ENCODE measurements at places on chromosomes 2 and 18. TPM values are rescaled to one million over a fixed set of nuclear protein-coding genes. Genes with fewer than 3 reads are reported as not detected.

GRCh38 chr18:32317651-32318050, 127.8 kb downstream of the MEP1B start:
- DNase-seq: no peak

DNA sequence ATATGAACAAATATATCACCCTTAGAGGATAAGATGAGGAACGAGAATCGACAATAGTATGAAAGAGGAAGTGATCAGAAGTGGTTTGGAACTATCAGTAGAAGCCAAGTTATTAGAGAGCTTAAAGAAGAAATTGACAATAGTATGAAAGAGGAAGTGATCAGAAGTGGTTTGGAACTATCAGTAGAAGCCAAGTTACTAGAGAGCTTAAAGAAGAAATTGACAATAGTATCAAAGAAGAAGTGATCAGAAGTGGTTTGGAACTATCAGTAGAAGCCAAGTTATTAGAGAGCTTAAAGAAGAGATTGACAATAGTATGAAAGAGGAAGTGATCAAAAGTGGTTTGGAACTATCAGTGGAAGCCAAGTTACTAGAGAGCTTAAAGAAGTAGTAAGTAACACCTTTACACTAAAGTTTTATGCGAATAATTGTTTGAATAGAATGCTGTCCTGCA, 175.5 kb downstream of the ZNF407 start:
- DNase-seq: no peak

- DNase-seq: no peak
These were observed 247.9 kb upstream of the POU3F3 start for GRCh38 chr2:104606056-104606455.

DNA sequence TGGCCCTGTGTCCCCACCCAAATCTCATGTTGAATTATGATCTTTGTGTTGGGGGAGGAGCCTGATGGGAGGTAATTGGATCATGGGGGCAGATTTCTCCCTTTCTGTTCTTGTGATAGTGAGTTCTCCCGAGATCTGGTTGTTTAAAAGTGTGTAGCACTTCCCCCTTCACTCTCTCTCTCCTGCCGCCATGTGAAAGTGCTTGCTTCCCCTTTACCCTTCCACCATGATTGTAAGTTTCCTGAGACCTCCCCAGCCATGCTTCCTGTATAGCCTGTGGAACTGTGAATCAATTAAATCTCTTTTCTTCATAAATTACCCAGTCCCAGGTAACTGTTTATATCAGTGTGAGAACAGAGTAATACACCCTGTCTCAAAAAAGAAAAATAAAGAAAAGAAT, 25.5 kb downstream of the LRRFIP1 start:
- no peak for DNase-seq

DNA sequence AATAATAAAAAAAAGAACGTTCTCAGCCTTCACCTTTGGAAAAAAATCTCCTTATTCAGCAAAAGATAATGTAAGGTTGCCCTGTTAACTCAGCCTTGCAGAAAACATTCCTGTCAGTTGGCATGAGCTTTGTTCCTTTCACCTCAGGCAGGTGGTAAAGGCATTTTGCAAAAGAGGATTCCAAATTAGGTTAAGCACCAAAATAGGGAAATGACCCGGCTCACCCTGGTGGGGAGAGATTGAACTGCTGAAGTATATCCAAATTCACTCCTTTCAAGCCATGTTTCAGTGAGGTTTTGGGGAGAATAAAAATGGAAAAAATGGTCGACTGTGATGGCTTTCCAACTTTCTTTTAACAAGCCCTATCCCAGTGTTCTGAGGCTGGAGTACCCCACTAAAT, 1988.8 kb upstream of the PIK3C3 start:
- DNase-seq: no peak

GRCh38 chr2:178644919-178645318, 162.3 kb downstream of the TTN start:
- no peak for DNase-seq

GRCh38 chr2:206971805-206972204, 32.5 kb downstream of the CPO start:
- peak; percentile 47 for DNase-seq

- DNase-seq: no peak
These were observed 312.8 kb upstream of the EPAS1 start for GRCh38 chr2:45984366-45984765.

GRCh38 chr2:229340086-229340760, 69.1 kb upstream of the PID1 start:
- no peak for DNase-seq

DNA sequence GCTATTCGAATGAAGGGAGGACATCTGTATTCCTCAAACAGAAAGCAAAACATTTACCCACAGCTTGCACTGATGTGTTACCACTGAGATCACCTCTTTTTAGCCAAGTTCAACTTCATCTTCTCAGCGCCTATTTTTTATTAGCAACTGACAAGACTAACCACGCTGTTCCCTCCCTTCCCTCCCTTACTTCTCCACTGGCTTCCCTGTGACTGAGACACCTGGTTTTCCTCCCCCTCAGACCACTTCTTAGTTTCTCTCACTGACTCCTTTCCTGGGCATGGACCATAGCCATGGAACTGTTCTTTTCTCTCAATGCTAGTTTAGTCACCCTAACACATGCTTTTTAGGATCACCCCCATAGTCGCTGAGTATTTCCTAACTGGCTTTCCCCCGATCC, 3.3 kb downstream of the L3MBTL4 start:
- no peak for DNase-seq

- no peak for DNase-seq
These were observed 125.7 kb upstream of the RND3 start for GRCh38 chr2:150612957-150613710.

- no peak for DNase-seq
These were observed 52.1 kb downstream of the EEF1B2 start for GRCh38 chr2:206211657-206212255.

GRCh38 chr2:26458365-26459042, 19.4 kb downstream of the OTOF start:
- no peak for DNase-seq

DNA sequence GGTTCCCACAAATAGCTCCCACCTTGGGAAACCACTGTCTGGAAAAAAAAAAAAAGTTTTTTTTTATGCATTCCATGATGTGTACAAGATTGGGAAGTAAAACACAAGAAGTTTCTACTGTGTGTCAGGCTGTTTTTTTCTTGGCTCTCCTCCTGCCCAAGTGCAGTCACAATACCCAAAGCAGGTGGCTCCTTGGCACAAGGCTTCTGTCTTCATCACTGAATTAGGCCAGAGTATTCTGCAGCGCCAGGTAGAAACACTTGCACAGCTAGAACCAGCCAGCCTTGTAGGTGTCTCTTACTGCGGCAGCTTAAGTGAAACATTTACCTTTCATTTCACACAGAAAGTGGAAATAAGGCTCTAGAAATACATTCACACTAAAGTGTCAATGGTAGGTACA, 23.8 kb upstream of the MAL start:
- DNase-seq: no peak

DNA sequence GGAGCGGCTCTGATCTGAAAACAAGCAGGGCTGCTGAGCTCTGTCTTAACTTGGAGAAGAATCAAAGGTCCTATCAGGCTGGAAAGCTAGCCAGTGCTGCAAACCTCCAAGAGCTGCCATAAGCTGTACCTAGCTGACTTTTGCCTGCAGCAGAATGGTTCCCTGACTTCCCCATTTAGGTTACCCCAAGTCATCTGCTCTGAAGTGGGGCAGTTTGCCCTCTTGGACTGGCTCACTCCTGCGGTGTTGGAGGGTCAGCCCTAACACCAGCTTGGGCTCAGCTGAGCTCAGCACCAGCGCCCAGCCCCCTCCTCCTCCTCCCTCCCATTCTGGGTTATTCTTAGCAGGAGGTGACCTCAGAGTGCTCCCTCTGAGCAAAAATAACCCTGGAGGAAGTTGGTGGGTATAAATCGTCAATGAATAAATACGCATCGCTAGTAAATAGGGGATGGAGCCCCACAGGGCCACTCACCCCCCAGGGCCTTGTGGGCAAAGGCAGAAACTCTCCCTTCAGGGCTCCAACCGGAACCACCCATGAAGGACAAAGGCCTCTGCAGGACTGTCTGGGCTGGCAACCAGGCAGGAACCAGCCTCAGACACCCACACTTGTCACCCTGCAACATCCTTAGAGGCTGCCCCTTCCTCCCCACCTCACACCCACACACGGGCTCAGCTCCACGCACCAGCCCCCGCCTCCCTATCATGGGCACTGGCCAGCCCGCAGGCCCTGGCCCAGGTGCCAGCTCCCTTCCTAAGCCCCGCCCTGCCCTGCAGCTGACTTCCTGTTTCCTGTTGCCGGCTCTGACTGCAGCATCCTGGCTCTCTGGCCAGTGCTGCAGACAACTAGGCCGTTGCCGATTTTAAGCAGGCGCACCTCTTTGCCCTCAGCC, 46.9 kb downstream of the DNMT3A start:
- DNase-seq: peak; percentile 91

DNA sequence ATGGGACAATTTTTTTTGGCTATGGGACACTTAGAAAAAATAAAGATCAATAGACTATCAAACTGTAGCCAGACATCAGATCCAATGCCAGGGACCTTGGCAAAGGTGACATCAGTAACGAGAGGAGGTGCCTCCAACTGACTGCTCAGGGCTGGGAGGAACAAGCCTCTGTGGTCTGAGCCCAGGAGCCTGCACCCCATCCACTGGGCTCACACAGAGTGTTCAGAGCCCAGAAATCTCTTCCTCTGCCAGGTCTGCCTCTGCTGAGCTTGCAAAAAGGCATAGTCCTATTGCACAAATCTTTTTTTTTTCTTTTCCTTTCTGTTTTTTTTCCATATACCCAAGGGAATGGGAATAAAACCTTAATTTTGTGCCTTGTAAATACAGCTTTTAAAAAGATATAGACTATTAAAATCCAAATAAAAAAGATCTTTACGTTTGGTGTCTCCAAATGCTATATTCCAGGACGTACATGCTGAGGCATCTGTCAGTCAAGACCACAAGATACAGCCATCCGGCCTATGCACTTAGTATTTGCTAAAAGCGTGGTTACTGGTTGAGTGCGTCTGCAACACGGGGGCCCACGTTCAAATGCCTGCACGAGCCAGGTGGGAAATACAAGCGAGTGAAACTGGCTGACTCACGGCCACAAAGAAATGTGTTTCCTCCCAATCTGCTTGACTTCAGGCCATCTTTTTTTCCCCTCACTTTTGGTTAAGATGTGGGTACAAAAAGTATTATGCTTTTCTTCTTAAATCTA, 7.8 kb upstream of the ARHGAP25 start:
- peak; percentile 45 for DNase-seq

DNA sequence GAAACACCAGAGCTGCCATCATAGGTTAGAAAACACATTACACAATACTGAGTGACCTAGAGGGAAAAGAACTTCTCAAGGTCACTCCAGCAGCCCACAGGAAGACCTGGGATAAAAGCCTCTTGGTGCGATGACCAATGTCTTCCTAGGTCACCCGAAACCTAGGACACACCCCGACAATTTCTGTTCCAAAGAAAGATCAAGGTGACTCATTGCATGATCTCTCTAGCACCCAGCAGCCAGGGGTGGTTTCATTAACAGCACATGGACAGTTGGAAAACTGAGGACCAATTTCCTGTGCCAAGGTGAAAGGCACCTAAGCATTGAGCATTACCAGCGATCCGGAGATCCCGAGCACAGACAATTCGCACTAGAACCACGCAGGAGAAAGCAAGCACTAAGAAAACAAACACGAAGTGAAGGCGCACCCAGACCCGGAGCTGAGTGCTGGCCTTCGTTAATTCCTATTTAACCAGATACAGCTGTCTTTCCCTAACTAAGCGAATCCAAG, 1.5 kb downstream of the CACNB4 start:
- no peak for DNase-seq

- DNase-seq: no peak
These were observed 199.7 kb downstream of the PTPRM start for GRCh38 chr18:7766817-7767216.

DNA sequence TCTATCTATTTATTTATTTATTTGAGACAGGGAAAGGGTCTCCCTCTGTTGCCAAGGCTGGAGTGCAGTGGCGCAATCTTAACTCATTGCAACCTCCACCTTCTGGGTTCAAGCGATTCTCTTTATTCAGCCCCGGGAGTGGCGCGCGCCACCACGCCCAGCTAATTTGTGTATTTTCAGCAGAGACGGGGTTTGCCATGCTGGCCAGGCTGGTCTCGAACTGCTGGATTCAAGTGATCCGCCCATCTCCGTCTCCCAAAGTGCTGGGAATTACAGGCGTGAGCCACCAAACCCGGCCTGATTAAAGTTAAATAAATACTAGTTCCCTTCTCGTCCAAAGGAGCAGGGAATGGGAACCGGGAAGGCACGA, 4.2 kb upstream of the CTDSP1 start:
- peak; percentile 54 for DNase-seq

GRCh38 chr2:115084446-115084845, 642.0 kb downstream of the DPP10 start:
- DNase-seq: no peak

DNA sequence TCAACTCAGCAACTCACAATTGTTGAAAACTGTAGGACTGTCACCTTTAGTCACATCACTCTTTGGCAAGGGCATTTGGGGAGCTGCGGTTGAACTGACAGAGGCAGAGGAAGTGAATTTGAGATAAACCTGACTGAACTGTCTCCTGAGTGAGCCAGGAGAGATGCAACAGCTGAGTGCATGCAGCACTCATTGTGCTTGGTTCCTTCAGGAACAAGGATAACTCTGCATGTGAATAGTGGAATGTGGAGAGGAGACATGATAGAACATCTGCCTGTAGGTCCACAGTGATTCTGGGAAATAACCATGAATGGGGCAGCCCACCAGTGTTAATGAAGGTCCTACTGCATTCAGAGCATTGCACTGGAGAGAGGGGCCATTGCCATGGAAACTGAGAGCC, 494.7 kb downstream of the STK39 start:
- no peak for DNase-seq

GRCh38 chr2:39383146-39383545, 53.9 kb downstream of the MAP4K3 start:
- DNase-seq: no peak

- no peak for DNase-seq
These were observed 51.7 kb downstream of the MFSD6 start for GRCh38 chr2:190459881-190460280.

DNA sequence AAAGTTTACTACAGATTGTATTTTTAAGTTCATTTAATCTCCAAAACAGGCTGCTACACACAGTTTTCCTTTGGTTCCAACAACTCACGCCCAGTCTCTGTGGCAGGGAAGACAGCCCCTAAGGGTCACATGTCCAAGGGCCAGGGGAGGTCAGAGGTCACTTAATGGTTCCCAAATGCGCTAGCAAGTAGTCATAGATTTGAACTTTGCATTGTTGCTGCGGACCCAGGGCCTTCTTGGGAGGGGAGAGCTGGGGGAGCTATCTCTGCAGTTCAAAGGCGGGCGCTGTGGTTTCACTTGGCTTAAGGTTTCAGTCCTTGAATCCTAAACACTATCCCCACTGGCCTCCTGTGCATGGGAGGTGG, 74.8 kb upstream of the ZNF532 start:
- no peak for DNase-seq

The SMYD5 gene
- 15.5 TPM for total RNA-seq

The KIAA2012 gene
- total RNA-seq: not detected

The CCDC138 gene
- 1.00 TPM for total RNA-seq

The CIB4 gene
- total RNA-seq: not detected

The IL1RL1 gene
- 1.3 TPM for total RNA-seq

The DQX1 gene
- not detected for total RNA-seq

The LTBP1 gene
- 79.9 TPM for total RNA-seq

The HOXD9 gene
- total RNA-seq: not detected

The MROH2A gene
- total RNA-seq: not detected

The ACOXL gene
- not detected for total RNA-seq

The C2orf80 gene
- not detected for total RNA-seq
